Endodermal cell (in vitro differentiated cells): ENCODE measurements at places on chromosomes 3 and 15.

DNA sequence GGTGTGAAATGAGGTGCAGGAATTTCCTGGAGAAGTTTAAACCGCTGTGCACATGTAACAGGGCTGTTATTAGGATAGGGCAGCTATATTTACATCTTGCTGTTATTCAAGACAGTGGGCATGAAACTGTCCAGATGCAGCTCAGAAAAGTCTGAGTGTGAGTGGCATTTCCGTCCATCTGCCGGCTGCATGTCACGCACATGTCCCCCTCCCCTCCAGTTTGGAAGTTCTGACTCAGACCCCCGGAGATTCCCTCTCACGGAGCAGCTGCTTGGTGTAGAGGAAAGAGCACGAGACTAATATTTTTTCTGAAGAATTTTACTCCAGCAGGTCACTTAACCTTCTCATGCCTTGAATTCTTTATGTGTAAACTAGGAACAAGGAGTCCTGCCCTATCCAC is 69.8 kb downstream of the FEM1B start:
- no peak for DNase-seq

- no peak for DNase-seq
Observed at GRCh38 chr3:112718967-112719366, 78.0 kb upstream of the CCDC80 start.

GRCh38 chr15:29988701-29989100 is 94.1 kb upstream of the GOLGA8J start:
- DNase-seq, result no peak

GRCh38 chr3:149723781-149724180 is 28.5 kb downstream of the COMMD2 start:
- no peak for DNase-seq

- DNase-seq, result no peak
Observed at GRCh38 chr3:34073111-34073510, 274.7 kb downstream of the PDCD6IP start.

DNA sequence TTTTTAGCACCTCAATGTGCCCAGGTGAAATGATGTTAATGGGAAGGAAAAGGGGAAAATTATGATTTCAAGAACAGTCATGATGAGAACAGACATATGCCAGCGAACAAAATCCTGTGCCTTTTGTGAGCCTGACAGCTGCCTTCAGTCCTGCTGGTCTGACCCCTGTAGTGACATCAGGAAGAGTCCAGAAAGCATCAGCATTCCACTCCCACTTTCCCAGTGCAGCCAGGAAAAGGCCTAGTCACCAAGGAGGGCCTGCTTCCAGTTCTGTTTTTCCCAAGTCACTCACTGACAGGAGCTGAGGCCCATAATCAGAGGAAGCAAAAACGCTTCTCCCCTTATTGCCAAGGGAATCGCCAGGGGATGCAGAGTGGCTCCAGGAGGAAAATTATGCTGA is 218.4 kb downstream of the ABHD5 start:
- no peak for DNase-seq

GRCh38 chr15:64856429-64857145 is 14.9 kb downstream of the PLEKHO2 start:
- DNase-seq, result peak; percentile 53

GRCh38 chr15:80831606-80832224 is 52.5 kb downstream of the CEMIP start:
- DNase-seq, result no peak

- DNase-seq, result no peak
Observed at GRCh38 chr3:2513986-2514385, 415.3 kb downstream of the CNTN4 start.

DNA sequence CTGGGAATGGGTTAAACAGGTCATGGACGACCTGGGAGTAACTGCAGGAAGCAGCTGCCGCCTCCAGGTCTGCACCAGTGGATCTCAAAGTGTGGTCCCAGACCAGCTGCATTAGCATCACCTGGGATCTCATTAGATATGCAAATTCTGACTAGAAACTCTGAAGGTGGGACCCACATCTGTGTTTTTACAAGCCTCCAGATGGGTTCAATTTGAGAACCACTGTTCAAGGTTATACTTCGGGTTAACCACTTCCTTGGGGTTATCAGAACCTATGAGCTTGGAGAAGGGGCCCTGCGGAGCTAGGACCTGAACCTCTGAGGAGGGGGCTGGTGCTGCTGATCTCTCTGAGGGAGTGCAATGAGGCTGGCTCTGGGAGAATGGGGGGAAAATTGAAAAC is 324.8 kb upstream of the CTDSPL start:
- DNase-seq, result no peak

DNA sequence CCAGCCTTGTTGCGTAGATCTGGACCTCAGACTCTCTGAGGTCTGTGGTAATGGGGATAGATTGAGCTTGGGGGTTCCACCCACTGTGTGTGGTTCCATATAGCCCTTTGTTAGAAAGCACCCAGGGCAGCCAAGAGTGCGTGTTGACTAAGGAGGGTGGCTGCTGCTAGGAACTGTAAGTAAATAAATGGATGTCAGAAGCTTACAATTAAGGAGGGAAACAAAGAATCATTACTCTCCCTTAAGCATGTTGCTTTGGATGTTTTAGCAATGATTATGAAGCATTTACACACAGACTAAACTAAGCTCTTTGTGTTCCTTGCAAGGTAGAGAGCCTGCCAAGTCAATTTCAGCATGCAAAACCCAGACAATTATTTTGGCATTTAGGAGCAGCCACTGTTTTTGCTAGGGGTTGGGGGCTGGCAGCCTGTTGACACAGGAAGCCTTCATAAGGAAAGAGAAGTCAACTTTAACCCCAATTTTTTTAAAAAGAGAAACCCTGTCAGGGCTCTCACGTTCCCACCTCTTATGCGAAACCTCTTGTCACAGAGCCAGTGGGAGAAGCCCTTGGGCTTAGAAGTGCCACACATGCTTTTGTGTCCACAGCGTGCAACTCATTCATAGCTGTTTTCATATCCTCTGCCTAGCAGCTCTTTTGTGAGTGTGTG is 127.8 kb downstream of the CMSS1 start:
- DNase-seq, result no peak

GRCh38 chr3:194739498-194740284 is 54.0 kb downstream of the FAM43A start:
- DNase-seq, result no peak

GRCh38 chr3:164459521-164460151 is 618.7 kb downstream of the SI start:
- no peak for DNase-seq

- DNase-seq, result no peak
Observed at GRCh38 chr15:81334768-81335435, 11.0 kb upstream of the STARD5 start.

DNA sequence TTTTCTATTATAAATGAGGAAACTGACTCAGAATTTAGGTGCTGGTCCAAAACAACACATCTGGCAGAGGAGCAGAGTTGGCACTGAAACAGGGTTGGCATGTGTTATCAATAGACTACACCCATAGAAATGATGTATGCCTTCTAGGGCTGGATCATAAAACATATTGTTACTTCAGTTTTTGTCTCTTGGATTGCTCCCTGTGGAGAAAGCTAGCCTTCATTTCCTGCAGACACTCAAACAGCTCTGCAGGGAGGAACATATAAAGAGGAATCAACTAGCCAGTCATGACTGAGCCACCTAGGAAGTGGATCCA is 507 bp upstream of the MRPL3 start:
- no peak for DNase-seq

- DNase-seq, result no peak
Observed at GRCh38 chr3:42683875-42684598, 1.3 kb upstream of the KLHL40 start.

GRCh38 chr15:70602281-70602680 is 161.1 kb downstream of the UACA start:
- DNase-seq, result no peak

- DNase-seq, result peak; percentile 74
Observed at GRCh38 chr3:61847784-61848462, 286.6 kb downstream of the PTPRG start.

- no peak for DNase-seq
Observed at GRCh38 chr15:48324949-48325348, 6.3 kb upstream of the DUT start.

DNA sequence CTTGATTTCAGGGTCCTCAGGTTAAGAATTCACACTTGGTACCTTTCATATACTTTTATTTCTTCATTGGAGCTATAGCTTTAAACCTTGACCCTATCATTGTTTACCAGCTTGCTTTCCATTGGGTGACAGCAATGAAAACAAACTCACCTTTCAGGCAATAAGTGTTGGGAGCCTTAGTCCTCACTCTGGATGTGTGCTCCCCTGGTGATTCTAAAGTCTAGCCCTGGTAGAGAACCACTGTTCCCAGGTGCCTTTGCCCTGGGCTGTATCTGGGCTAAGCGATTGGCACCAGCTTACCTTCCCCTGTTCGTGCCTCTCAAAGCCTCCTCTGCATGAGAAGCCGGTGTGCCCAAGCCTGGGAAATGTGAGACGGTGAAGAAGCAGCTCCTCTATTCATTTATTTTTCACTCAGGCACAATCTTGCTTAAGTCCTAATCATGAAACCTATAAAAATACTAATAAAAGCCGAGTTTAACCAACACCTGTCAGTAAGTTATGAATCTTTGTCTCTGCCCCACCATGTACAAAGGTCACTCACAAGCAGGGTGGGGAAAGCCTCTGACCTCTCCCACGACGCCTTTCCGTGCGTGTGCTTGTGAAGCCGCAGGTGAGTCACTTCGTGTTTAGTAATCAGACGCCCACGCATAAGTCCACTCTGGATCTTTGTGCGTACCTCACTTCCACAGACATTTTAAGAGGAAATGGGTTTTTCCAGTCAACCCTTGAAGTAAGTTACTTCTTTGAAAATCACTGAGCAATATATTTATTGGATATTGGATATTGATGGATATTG is 12.8 kb upstream of the ARRDC4 start:
- DNase-seq, result no peak

DNA sequence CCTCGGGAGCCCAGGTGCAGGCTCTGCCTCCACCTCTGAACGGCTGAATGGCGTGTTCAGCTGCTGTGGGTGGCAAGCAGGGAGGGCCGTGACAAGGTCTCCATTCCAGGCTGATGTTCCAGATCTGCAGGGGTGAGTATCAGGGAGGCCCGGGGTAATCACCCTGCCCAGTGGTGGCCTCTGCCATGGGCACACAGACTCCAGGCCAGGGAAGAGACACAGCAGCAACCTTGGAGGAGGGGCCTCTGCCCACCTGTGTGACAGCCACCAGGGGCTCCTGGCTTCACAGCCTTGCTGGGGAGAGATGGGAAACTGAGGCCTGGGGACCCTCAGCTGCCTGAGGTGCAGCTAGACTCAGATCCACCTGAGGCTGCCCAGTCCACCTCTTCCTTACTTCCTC is 25.6 kb upstream of the ACAD9 start:
- no peak for DNase-seq

- DNase-seq, result peak; percentile 47
Observed at GRCh38 chr3:11915621-11916424, 69.1 kb upstream of the TAMM41 start.

GRCh38 chr3:39569095-39569494 is 101.6 kb downstream of the MOBP start:
- DNase-seq, result no peak

DNA sequence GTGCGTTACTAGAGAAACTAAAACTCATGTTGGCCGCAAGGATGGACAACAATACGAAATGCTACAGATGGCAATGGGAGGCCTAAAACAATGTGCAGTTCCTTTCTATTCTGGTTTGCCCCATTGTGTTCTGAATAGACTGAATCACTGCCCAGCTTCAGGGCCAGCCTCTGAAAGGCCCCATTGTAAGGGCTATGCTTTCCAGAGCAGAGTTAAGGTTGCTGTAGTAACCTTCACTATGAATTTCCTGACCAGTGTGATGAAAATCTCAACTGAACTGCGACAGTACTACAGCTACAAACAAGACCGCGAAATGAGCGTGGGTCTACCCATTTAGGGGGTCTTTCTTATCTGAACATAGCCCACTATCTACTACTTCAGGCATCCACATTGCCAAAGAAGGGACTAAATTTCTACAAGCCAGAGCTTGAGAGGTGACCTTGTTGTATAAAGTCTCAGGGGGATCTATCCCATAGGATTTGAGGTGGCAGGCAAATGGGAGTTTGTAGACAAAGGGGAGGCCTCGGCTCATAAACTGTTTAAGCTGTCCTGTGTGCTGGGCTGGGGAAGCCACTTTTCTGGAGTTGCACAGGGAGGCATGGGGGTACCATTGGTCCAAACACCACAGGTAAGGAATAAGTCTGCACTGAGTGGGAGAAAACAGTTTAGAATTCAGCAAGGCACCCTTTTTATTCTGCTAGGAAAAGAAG is 80.1 kb downstream of the MYO1E start:
- DNase-seq, result no peak

- DNase-seq, result peak; percentile 68
Observed at GRCh38 chr3:142863010-142863817, 25.7 kb downstream of the PCOLCE2 start.

DNA sequence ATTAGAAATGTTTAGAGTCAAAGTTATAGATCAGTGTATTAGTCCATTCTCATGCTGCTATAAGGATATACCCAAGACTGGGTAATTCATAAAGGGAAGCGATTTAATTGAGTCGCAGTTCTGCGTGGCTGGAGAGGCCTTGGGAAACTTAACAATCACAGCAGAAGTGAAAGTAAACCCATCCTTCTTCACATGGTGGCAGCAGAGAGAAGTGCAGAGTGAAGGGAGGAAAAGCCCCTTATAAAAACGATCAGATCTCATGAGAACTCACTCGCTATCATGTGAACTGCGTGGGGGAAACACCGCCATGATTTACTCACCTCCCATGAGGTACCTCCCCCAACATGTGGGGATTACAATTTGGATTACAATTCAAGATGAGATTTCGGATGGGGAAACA is 871.5 kb downstream of the DIPK2A start:
- DNase-seq, result no peak

- DNase-seq, result no peak
Observed at GRCh38 chr3:14179114-14179465, 473 bp downstream of the LSM3 start.

DNA sequence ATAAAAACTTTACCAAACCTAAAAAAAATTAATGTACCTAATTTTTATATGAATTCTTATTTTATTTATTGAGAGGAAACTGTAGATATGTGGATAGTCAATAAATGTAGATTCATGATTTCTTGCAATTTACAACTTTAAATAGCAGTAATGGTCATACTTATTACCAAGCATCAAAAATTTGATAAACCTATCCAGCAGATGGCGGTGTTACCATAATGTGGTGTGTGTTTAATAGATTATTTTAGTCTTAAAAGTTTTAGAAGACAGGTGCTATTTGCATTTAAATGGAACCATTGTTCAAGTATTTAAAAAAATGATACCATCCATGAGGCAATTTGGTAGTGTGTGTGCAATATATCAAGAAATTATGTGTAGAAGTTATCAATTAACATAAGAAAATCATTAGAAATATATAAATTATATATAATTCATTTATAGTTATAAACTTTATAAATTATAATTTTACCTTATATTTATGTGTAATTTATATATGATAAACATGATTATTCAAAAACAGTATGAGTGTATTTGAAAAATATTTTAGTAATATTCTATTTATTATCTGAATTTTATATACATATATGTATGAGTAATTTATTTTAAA is 176.0 kb upstream of the BCHE start:
- DNase-seq, result no peak

- peak; percentile 79 for DNase-seq
Observed at GRCh38 chr15:86892774-86893449, 813.2 kb downstream of the AGBL1 start.
